ENCODE measurements at places on chromosomes 2 and 18.

DNA sequence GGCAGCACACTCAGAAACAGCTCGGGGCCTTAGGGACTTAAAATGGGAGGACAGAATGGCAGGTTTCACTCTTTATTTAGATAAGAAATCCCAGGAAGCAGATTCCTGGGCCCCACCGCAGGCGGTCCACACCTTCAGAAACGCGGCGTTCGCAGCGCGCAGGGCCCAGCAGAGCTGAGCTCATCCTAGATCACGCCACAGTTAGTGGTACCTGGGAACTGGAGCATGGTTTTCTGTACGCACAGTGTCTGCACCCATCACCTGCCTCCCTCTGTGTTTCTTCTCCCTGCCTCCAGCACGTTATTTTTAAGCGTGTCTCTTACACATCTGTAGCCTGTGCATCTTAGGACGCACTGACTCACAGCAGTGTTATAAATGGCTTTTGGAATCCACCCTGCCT is 242.1 kb downstream of the ALPK2 start:
- DNase-seq: no peak

- peak; percentile 55 for DNase-seq
These were observed 38.9 kb downstream of the KDM3A start for GRCh38 chr2:86480105-86480504.

DNA sequence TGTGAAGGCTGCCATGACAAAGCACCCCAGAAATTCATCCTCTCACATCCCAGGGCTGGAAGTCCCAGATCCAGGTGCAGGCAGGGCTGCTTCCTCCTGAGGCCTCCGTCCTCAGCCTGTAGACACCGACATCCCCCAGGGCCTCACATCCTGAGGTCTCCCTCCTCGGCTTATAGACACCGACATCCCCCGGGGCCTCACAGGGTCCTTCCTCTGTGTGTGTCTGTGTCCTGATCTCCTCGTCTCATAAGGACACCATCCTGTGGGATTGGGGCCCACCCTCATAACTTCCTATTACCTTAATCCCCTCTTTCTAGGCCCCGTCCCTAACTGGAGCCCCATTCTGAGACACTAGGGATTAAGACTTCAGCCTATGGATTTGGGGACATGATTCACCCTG is 92.0 kb upstream of the SNTG2 start:
- DNase-seq: no peak

DNA sequence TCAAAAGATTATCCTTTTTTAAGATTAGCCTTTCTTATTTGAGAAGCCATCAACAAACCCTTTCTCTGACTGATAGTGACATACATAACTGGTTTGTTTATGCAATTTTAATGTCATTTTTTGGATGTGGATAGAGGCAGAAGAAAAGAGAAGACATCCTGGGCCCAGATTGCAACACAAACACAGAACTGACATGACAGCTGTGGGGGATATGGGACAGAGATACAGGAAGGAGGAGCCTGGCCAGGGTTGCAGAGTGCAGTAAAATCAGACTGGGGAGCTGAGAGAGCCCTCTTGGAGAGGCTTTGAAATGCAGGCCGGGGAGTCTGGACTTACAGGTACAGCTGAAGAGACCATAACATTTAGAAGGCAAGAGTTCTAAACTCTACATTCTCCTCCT is 65.1 kb downstream of the SIGLEC15 start:
- no peak for DNase-seq

DNA sequence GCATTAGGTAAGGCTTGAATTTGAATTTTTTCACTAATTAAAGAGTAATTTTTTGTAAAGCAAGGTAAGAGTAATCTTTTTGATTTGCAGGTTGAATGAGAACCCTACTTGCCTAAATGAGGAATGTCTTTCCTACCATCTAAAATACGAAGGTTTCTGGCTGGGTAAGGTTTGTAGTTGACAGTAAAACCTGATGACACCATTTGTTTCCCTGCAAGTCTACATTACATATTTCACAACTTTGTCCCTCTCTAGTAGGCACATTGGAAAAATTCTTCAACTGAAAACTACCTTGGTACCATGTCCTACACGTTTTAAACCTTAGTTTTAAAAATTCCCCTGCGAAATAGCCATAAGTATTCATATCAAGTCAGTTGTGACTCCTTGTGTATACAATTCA is 9.4 kb downstream of the HNRNPA3 start:
- no peak for DNase-seq

GRCh38 chr2:214386720-214387119 is 24.1 kb upstream of the VWC2L start:
- DNase-seq: no peak

DNA sequence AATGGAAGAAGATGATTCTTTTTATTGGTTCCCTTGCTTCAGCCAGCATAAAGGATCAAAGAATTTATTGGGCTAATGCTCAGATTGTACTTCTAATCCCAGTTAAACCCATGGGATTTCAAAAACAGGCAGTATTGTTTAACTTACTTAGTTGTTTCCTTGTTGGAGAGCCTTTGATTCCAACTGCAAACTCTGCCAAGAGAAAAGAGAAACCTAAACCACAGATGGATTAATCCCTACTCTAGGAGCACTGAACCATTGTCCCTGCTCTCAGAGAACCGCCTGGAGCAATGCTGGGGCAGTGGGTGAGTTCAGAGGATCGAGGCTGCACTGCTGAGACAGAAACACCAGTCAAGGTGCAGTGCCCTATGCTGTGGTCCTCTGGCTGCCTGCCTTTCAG is 44.9 kb upstream of the SIGLEC15 start:
- DNase-seq: no peak

DNA sequence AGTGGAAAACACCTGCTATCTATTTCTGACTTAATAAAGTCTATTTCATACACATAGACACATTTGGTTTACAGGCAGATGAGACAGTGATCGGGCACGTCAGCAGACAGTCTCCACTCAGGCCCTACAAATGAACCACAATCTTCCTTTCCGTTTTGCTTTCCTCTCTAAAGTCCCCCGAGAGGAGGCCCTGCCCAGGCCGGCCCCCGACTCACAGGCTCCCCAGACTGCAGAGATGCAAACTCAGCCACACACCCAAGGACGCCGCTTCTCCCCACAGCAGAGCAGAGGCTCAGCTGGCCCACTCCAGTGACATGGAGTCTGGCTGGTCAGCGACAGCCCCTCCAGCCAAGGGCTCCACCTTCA is 9.3 kb upstream of the MTERF4 start:
- no peak for DNase-seq

DNA sequence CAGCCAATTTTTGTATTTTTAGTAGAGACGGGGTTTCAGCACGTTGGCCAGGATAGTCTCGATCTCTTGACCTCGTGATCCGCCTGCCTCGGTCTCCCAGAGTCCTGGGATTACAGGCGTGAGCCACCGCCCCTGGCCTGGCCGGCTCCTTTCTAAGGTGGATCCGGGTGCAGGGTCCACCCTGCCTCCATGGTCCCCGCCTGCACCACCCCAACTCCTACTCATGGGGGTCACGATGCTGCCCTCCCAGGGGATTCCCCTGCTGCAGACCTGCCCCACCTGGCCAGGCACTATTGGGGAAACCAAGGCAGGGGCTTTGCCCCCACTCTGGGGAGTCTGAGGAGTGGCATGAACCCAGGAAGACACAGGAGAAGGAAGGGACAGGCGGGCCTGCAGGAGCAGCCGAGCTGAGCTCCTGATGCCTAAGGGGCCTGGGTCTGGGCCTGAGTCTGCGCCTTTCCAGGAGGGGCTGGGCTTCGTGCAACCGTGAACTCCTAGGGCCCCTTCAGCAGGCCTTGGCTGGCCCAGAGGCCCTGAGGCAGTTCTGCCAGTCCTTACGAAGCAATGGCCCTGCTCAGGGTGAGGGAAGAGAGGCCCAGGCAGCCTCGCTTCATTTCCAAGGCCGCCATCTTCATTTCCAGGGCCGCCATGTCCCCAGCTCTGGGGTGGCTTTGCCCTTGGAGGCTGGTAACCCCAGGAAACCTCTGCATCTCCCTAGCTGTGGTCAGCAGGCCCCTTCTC is 67.2 kb upstream of the SMAD7 start:
- no peak for DNase-seq

- DNase-seq: no peak
These were observed 124.1 kb upstream of the KLHL14 start for GRCh38 chr18:32896776-32897547.

DNA sequence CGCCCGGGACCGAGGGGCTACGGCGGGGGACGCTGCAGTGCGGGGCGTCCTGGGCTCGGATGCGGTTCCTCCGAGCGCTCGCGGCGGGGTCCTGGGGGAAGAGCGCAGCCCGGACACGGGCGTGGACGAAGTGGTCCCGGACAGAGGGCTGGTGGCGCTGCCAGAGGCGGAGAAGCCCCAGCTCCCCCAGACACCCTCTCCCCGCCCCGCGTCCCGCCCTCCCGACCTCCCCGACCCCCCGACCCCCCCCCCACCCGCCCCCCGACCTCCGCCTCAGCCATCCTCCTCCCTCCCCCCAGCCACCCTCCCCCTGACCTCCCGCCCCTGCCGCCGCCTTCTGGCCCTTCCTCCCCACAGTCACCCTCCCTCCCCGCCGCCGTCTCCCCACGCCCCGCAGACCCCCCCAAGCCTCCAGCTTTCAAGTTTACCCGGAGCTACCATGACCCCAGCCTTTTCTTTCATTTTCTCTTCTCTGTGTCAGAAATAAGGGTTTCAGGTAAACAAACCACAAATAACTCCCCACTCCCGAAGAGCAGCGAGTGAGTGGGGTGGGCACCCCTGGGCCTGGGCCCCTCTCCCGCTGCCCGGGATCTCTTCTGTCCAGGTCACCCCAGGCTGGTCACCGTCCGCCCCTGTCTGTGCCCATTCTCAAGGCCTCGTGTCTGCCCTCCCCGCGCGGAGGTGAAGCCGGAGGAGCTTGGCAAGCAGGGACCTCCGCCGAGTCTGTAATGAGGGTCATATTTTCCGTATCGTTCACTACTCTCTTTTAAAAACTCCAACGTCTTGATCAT is 5.1 kb downstream of the NFATC1 start:
- no peak for DNase-seq

GRCh38 chr2:219620546-219620945 is 6.9 kb upstream of the SLC4A3 start:
- DNase-seq: no peak

GRCh38 chr18:9941103-9941502 is 27.3 kb downstream of the VAPA start:
- DNase-seq: no peak

DNA sequence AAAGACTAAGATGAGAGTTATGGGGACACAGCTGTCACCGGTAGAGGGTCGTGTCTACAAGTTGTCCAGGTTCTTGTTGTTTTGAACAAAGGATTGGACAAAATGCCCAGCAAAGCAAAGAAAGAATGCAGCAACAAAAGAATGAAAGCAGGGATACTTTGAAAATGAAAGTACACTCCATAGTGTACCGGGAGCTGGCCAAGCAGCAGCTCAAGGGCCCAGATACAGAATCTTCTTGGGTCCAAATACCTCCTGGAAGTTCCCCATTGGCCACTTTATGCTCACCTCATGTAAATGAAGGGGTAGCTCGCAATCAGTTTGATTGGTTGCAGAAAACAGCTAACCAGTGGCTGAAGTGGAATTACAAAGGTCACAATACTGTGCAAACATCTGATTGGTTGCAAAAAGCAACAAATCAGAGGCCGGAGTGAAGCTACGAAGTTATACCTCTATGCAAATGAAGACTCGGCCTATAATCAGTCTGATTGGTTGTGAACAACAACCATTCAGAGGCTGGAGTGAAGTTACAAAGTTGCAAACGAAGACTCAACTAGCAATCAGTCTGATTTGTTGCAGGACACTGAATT is 474.9 kb upstream of the TMEFF2 start:
- DNase-seq: no peak

GRCh38 chr2:179072527-179072926 is 22.6 kb upstream of the CCDC141 start:
- no peak for DNase-seq

DNA sequence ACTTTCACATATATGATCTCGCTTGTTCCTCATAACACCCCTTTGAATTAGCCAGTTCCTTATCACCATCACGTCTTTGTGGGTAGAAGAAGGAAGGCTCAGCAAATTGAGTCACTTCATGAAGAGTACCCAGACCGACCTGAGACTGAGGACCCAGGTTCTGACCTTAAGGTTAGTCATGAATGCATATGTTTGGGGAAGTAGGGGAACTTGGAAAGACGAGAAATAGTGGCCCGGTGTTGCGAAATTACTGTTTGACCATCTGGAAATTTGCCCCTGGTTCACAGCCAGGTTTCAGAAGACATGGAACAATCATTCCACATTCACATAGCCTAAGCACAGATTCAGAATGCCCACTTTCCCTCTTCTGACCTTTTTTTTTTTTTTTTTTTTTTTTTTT is 59.8 kb downstream of the MEIS1 start:
- DNase-seq: peak; percentile 30

DNA sequence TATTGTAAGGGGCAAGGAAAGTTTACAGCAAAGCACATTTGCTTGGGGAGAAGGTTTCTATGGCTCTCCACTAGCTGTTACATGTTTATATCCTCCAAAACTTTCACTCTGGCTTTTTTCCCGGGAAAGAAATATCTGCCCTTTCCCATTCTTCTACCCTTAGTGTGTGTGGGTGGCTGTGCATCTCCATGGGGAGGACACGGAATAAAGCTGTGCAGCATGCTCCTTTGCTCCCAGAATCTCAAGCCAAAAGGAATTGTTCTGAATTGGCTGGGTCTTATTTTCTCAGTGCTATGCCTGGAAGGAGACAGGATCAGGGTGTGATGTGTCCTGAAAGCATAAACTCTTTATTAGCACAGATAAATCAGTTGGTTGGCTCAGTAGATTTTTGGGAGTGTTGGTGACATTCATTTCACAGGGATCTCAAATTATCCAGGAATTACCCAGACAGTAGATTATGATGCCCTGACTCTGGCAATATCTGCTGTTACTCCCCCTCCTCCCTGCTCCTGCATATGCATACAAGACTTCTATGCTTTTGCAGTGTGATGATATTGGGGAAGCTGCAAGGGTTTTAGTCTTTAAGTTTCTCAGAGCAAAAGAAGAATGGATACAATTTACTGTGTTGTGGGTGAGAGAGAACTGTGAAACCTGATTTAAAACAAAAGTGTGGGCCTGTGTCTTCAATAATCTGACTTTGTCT is 63.1 kb downstream of the PARD3B start:
- peak; percentile 45 for DNase-seq

GRCh38 chr18:40041951-40042350 is 1913.1 kb upstream of the PIK3C3 start:
- no peak for DNase-seq

DNA sequence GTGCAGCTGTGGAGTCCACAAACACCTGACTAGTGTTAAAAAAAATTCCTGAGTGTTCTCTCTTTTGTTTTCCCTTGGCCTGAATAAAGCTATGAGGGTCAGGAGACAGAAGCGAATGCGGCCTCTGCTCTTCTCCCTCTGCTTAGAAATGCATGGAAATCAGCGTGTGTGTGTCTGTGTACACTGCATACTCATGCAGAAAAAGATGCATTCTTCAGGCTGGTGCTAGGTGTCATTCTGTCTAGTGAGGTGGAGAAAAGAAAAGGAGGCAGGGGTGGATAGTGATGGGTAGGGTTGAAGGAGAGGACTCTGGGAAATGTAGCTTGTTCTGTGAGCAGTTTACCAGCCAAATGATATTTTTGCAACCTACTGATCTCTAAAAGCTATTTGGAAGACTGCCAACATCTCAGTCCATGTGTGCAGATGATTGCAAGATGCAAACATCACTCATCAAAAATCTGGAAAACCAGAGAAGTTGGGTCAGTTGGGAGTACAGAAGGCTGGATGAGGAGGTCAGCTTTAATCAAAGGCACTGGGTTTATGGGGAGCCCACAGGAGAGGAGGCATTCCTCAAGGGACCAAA is 177.7 kb downstream of the INSIG2 start:
- no peak for DNase-seq

All from testis (tissue), 5 donors.